ENCODE measurements at places on chromosomes 6 and 20.

GRCh38 chr20:32230707-32231106, 23.0 kb downstream of the POFUT1 start:
- no peak for DNase-seq

GRCh38 chr6:47587493-47587892, 109.9 kb downstream of the CD2AP start:
- DNase-seq, result peak; percentile 1

GRCh38 chr20:45840700-45841198, 7.2 kb downstream of the SNX21 start:
- no peak for DNase-seq

DNA sequence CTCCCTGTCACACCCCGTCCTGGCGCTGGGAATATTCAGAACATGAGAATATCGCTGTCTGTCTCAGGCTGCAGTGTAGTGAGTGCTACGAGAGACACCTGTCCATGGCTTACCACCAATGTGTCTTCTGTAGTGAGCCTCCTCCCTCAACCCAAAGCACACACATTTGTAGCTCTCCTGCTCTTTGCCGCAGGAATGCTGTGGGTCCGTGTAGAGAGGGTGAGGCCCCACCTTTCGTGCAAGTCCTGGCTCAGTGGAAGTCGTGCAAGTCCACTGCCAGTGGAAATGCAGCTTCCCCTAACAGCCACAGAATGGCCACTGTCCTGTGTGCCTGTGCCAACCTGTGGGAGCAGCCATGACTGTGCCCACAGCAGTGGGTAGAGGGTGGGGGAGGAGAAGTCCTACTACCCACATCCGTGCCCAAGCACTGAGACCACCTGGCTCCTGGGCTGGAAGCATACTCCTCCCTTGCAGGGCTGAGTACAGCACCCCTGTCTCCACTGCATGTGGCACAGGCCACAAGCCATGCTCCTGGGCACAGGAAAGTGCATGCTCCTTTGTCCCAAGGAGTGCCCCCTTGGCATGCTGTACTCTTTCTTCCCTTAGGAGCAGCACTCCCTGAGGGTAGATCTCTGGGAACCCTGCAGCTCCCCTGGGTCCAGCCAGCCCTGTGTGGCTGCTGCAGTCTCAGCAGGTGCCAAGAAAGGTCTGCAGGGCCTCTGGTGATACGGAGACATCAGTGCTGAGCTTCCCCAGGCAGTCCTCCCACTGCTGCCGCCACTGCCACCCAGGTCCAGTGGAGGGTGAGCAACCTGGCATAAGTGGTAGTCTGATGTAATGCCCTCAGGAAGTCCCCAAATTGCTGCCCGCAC, 28.0 kb downstream of the IGF2R start:
- no peak for DNase-seq

GRCh38 chr6:121830736-121831135, 395.3 kb downstream of the GJA1 start:
- peak; percentile 39 for DNase-seq

Measured in foreskin fibroblast (primary cell).